ENCODE measurements at places on chromosomes 7 and 10.

DNA sequence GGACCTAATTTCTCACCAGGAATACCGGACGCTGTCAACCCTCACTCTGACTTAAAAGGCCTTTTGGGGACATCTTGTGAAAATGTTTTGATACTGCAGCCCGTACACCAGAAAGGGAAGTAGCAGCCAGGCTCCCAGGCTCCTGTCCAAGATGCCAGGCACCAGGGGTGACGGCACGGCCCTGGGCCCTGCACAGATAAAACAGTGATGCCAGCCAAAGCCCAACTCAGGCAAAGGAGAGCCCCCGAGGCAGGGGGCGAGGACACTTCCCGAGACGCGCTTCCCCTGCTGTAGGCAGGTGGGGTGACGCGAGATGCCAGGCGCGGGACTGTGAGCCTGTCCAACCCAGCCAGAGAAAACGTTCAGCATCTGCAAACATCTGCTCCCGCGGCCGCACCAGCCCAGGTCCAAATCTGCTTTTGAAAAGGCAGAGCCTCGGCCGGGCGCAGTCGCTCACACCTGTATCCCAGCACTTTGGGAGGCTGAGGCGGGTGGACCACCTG lies 15.7 kb downstream of the ZFAND2A start:
- DNase-seq = no peak

- no peak for DNase-seq
These were observed 105.6 kb upstream of the HABP2 start for GRCh38 chr10:113447278-113447677.

GRCh38 chr7:150983893-150984368 lies 5.8 kb upstream of the KCNH2 start:
- DNase-seq = no peak

- DNase-seq = no peak
These were observed 50.9 kb downstream of the GLI3 start for GRCh38 chr7:42186151-42186550.
